ENCODE measurements at places on chromosomes 2 and 18. TPM values are rescaled to one million over a fixed set of nuclear protein-coding genes. Genes with fewer than 3 reads are reported as not detected.

DNA sequence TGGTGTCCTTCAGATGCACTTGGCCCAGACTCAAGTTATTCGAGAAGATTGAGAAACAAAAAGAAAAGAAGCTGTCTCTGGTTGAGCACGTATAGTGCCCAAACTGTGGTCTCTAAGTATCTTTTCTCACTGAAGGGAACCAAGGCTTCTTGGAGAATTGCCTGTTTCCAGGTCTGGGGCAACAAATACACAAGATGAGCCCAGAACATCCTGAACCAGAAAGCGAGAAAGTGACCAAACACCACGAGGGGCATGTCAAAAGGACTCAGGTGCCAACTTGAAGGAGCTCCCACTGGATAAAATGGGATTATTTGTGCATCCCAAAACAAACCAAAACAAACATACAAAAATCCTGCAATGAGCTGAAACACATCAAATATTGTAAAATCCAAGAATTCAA lies 13.6 kb upstream of the ATOH8 start:
- no peak for DNase-seq

DNA sequence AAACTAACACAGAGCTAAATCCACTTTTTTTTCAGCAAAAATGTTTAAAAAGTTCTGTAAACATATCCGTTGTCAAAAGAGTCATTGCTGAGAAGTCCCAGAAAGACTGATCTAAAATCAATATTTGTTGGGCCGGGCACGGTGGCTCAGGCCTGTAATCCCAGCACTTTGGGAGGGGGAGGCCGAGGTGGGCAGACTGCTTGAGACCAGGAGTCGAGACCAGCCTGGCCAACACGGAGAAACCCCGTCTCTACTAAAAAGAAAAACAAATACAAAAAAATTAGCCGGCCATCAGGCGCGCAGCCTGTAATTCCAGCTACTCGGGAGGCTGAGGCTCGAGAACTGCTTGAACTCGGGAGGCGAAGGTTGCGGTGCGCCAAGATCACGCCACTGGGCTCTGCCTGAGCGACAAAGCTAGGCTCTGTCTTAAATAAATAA lies 1.4 kb downstream of the OLA1 start:
- DNase-seq = no peak

GRCh38 chr18:65990944-65991708 lies 240.3 kb downstream of the CDH7 start:
- no peak for DNase-seq

- no peak for DNase-seq
These were observed 115.1 kb downstream of the STPG4 start for GRCh38 chr2:47039913-47040562.

DNA sequence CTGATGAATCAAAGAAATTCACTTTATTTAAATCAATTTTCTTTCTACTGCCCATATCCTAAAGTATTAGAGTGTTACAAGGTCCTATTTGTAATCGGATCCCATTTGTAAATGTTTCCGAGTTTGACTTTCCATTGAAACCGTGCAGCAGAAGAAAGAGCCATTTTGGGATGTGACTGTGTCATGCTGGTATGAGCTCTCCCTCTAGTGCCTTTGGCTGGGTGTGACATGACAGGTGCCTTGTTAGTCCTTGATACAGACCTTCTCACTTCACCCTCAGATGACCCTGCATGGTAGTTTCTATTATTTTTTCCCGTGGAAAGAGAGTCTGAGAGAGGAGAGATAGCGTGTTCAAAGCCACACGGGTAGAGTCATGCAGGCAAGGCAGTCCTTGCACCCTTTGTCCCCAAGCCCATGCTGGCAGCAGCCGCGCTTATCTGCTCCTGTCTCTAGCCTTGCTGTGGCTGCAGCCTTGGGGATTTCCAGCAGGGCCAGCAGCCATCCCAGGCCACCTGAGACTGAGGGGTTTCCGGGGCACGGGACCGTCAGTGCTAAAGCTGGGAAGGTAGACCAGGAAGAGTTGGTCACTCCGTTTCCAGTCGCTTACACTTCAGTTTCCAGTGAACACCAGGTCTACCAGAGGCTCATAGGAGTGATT lies 21.4 kb downstream of the CHMP1B start:
- no peak for DNase-seq

DNA sequence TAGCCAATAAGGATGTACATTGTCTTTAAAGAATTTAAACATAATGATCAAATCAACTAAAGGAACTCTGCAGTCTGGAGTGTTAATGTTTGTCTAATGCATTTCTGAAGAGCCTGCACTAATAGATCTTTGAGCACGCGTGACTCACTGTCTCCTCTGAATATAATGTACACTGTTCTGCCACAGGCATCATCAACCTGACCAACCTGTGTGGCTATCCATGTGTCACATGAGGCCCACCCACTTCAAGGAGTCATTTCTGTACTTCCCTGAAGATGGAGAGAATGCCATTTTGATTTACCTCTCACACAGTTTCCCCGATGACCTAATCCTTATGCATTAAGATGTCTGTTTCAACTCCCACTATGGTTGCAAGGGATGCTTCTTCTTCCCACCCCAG lies 434.0 kb upstream of the SPHKAP start:
- DNase-seq = no peak

- peak; percentile 82 for DNase-seq
These were observed 165.2 kb upstream of the KLF7 start for GRCh38 chr2:207330912-207331311.

DNA sequence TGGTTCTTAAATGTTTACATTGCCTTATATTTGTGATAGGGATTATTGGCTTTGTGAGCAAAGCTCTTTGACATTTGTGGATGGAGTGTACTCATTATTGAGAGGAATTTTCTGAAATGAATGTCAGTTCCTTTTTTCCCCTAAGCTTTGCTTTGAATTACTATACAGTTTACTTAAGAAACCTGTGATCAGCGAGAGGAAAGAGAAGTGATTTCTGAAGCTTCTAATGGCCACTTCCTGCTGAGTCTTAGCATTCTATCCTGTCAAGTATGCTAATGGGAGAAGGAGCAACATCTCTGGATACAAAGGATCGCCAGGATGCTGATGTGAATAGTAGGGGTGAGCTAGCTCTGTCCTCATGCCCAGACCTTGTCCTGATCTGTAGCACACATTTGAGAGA lies 47.8 kb upstream of the MGAT5 start:
- no peak for DNase-seq

DNA sequence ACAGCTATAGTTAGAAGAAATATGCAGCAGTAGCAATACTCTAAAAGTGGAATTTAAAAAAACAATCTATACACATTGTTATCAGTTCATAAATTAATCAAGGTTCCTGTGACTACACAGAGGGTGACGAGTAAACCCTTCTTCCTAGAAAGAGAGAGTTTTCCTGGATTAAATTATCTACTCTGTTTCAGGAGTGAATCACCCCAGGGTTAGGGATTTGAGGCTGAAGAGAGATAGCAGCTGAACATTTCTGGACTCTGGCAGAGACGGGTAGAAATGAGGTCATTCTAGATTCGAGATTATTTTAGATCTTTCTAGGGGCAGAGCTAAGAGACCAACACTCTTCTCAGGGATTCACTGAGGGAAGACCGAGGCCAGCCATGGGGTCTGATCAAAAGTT lies 38.8 kb upstream of the PMAIP1 start:
- no peak for DNase-seq

- no peak for DNase-seq
These were observed 33.0 kb downstream of the ACVR1 start for GRCh38 chr2:157843081-157843480.

DNA sequence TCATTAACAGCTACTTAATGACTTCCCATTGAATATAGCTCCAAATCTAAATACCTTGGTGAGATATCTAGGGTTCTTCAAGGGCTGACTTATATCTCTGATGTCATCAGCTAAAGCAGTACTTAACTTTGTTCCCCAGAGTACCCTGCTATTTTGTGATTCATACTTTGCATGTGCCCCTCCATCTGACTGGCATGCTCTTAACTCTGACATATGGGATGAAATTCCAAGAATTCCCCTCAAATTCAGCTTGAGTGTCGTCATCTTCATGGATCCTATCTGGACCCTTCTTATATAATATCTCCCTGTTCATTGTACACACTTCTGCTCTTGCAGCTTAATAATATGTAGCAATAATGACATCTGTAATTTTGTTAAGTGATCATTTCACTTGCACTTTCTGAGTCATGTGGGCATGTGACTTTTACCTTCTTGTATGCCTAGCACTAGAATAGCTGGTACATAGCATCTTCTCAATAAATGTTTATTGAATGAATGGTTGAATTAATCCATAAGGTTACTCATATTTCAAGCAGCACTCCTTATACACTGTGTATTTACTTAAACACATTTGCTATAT lies 172.9 kb downstream of the WDR7 start:
- DNase-seq = no peak

DNA sequence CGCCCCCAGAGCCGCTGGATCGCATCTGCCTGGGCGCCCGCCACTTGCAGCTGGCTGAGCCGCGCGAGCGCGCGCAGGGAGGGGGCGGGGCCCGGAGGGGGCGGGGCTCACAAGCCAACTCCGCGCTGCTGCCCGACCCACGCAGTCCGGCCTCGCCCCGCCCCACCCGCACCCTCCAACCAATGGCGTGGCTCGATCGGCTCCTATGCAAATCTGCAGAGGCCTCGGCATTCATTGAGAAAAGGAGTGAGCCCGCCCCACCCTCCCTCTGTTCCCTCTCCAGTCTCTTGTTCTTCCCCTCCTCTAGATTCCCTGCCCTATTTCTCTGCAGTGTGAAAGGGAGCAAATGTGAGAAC lies at the start of gene ALK:
ALK (minus strand) TSS at position 27 of the 356 bp plus-strand sequence. CDS start 927 bp downstream, outside the sequence.
- peak; percentile 95 for DNase-seq

GRCh38 chr2:58521803-58522554 lies 280.9 kb upstream of the FANCL start:
- no peak for DNase-seq

- DNase-seq = peak; percentile 37
These were observed 330.2 kb upstream of the FANCL start for GRCh38 chr2:58571181-58571852.

GRCh38 chr2:168149986-168150385 lies 97.4 kb downstream of the STK39 start:
- DNase-seq = no peak

DNA sequence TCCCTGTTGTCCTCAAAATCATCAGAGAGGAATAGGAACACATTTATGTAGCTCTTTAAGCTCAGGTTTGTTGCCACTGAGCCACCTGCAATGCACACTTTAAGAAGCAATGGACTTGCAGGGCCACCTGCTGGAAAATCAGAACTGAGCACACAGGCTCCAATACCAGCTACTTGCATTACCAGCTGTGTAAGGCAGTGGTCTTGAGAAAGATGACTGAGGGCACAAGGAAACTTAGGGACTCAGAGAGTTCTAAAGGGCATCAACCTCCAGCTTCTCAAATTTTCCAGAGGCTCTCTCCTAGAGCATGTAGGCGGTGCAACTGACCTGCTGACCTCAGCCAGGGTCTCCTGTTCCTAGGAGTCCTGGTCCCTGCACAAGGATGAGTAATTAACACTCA lies 2.5 kb upstream of the CNDP2 start:
- peak; percentile 34 for DNase-seq

DNA sequence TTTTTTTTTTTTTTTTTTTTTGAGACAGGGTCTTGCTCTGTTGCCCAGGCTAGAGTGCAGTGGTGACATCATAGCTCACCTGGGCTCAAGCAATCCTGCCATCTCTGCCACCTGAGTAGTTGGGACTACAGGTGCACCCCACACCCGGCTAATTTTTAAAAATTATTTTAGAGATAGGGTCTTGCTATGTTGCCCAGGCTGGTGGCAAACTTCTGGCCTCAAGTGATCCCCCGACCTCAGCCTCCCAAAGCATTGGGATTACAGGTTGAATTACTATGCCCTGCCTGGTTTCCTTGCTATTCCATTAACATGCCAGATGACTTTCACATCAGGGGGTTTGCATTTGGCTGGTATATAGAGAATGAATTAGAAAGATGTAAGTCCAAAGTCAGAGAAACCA lies 253.2 kb downstream of the CAMKMT start:
- no peak for DNase-seq

DNA sequence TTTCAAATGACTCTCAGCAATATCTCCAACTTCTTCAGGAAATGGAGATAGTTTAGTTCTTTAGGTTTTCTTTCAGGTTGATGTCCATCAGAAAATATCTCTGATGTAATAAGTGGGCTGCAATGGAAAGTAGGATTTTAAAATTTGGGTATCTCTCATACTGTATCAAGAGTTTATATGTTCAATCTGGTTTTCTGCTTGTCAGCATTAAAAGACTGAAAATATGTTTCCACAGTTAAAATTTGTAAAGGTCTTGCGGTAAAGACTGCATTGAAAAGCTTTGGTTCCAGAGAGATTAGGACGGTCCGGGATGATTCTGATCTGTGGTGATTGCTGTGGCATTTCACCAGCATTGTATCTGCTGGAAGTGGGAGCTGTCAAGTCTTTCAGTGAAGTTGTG lies 83.2 kb downstream of the LYPD1 start:
- DNase-seq = no peak

- DNase-seq = peak; percentile 32
These were observed 112.1 kb upstream of the FHL2 start for GRCh38 chr2:105510761-105511528.

Gene ABCB11
- total RNA-seq = not detected

Gene CIB4
- total RNA-seq = not detected

Gene TIMM21
- 36.8 TPM for total RNA-seq

Gene SLC38A11
- not detected for total RNA-seq

Gene ZNF516
- total RNA-seq = 1.7 TPM

Gene DNER
- 84.8 TPM for total RNA-seq

Gene CNGA3
- total RNA-seq = not detected

Gene ZNF514
- total RNA-seq = 5.0 TPM

Gene LIMS2
- 0.53 TPM for total RNA-seq

Gene ZC3H6
- total RNA-seq = 0.39 TPM

Gene IL1A
- 2.1 TPM for total RNA-seq

Gene SERPINB7
- total RNA-seq = 0.99 TPM

Gene GALNT1
- total RNA-seq = 62.6 TPM

Gene CCDC150
- total RNA-seq = 3.5 TPM

Gene TNS1
- total RNA-seq = 17.6 TPM

Data from MG63 (cell line).